WTC11 (cell line): ENCODE measurements at places on chromosomes 2 and 18.

- DNase-seq = peak; percentile 72
- 0 out of 2 replicates have a peak, but pooled peaks cover 2% of the 10 kb centered on the region for H3K36me3 ChIP-seq
- peak overlapping the region; percentile 91 for H3K27ac ChIP-seq
- H3K27me3 ChIP-seq = no peaks in the 10 kb centered on the region
- peaks cover 35% of the 10 kb centered on the region for H3K4me1 ChIP-seq
- peak overlapping the region; percentile 67 for H3K4me3 ChIP-seq
These were observed 11.4 kb downstream of the CRYGD start for GRCh38 chr2:208112969-208113368.

DNA sequence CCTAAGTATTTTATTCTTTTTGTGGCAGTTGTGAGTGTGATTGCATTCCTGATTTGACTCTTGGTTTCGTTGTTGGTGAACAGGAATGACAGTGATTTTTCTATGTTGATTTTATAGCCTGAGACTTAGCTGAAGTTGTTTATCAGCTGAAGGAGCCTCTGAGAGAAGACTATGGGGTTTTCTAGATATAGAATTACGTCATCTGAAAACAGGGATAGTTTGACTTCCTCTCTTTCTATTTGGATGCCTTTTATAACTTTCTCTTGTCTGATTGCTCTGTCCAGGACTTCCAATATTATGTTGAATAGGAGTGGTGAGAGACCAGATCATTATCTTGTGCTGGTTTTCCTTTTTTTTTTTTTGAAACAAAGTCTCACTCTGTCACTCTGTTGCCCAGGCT is 18.0 kb upstream of the NOL4 start:
- DNase-seq = no peak
- H3K27ac ChIP-seq = no peak overlapping the region
- peaks cover 7% of the 10 kb centered on the region for H3K4me1 ChIP-seq
- no peaks in the 10 kb centered on the region for H3K36me3 ChIP-seq

DNA sequence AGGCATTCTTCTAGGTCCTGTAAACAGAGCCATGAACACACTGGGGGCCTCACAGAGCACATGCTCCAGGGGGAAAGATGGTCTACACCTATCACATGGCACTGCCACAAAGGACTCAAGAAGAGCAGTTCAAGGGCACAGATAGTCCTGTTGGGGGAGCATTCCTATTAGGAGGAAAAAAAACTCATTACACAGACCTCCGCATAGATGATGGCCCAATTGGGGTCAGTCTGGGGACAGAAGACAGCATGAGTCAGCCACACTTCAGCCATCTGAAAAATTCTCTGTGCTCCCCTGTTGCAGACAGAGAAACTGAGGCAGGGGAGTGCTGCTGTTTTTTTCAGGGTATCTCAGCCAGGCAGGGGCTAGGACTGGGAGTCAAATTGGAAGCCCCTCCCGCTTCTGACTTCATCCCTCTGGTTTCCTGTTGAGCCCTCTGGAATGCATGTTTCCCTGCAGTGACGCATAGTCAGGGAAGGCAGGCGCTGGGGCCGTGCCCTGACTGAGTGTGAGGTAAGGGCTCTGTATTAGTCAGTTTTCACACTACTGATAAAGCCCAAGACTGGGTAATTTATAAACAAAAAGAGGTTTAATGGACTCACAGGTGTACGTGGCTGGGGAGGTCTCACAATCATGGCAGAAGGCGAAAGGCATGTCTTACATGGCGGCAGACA is 67.9 kb downstream of the RHOB start:
- peaks cover 2% of the 10 kb centered on the region for H3K36me3 ChIP-seq
- no peak overlapping the region for H3K4me3 ChIP-seq
- no peak for DNase-seq
- peaks cover 5% of the 10 kb centered on the region; the same call in 1 of the 2 replicates for H3K27me3 ChIP-seq
- H3K27ac ChIP-seq = no peak overlapping the region; the same call in 1 of the 2 replicates
- H3K4me1 ChIP-seq = peaks cover 11% of the 10 kb centered on the region

DNA sequence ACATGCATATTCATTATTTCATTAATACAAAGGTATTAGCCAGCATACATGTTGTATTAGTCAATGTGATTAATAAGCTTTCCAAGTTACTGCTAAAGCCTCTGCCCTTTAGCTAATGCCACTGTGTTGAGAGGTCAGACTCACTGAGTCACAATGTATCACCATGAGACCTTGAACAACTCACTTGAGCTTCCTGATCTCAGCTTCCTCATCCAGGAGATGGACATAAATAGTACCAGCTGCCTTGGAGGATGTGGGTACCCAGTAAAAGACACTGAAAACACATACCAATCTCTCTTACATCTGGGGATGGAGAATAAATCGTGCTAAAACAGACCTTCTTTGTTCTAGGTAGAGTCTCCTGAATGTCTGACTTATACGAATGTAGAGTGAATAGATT is 224.6 kb downstream of the EPHA4 start:
- H3K4me3 ChIP-seq = no peak overlapping the region
- DNase-seq = no peak
- H3K36me3 ChIP-seq = no peaks in the 10 kb centered on the region
- H3K27me3 ChIP-seq = no peaks in the 10 kb centered on the region
- H3K4me1 ChIP-seq = peaks cover 6% of the 10 kb centered on the region
- H3K27ac ChIP-seq = no peak overlapping the region

DNA sequence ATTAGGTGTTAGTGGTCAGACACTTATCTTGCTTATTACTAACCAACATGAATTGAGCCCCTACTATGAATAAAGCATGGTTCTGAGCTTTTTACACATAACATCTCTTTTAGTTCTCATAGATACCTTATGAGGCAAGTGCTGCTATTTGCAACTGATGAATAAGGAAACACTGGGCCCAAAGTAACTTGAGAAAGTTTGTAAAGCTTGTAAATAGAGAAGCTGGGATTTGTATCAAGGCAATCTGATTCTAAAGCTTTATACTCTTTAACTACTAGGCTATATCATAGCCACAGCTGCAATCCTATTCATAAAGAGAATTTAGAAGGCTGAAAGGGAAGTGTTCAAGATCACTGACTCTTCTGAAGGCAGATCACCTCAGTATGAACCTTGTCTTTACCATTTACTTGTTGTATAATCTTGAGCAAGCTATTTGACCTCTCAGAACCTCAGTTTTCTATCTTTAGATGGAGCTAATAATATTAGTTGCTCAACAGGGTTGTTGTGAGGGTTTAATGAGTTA is 60.4 kb downstream of the ABCB11 start:
- H3K27ac ChIP-seq = no peak overlapping the region
- H3K4me3 ChIP-seq = no peak overlapping the region
- DNase-seq = no peak
- H3K27me3 ChIP-seq = no peaks in the 10 kb centered on the region

GRCh38 chr2:227677928-227678327 is 11.3 kb downstream of the SCYGR5 start:
- H3K36me3 ChIP-seq = no peaks in the 10 kb centered on the region
- H3K27me3 ChIP-seq = no peaks in the 10 kb centered on the region
- H3K27ac ChIP-seq = no peak overlapping the region
- DNase-seq = no peak
- H3K4me1 ChIP-seq = no peaks in the 10 kb centered on the region
- H3K4me3 ChIP-seq = no peak overlapping the region

DNA sequence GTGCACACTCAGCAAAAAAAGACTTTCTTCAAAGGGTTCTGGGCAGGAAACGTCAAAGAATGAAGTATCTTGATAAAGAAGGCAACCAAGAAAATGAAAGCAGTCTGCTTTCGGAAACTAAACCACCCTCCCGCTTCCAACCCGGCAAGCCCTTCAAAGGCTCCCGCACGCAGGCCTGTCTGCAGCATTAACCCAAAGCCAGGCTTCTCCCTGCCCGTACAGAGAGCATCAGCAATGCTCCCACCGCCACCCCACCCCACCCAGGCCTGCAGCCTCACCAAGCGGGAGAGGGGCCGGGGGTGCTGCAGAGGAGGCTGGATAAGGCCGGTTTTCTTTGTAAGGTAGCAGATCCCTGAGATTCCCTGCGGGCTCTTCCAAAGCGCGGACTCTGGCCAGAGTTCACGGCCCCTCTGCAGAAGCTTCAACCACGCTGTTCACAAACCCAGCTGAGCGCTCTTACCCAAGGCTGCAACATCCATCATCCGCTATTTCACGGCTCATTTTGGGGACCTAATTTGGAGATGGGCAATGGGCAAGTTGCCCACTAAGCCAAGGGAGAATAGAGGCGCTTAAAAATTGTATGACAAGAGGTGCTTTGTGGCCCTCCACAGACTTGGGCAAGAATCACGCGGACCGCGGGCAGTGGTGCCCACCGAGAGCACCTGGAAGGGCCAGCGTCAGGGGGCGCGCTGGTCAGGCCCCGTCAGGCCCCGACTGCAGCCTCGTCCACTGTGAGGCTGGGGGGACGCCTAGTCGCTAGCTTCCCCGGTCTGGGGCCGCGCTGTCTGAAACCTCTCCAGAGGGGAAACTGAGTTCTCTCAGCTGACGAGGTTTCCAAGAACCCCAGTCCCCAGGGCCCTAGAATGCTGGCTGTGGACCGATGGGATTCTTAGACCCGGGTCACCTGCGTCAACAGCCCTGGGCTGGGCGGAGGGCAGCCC is 225.4 kb upstream of the ID2 start:
- no peak overlapping the region for H3K4me3 ChIP-seq
- H3K27ac ChIP-seq = no peak overlapping the region
- no peaks in the 10 kb centered on the region for H3K36me3 ChIP-seq
- no peak for DNase-seq
- no peaks in the 10 kb centered on the region for H3K27me3 ChIP-seq

DNA sequence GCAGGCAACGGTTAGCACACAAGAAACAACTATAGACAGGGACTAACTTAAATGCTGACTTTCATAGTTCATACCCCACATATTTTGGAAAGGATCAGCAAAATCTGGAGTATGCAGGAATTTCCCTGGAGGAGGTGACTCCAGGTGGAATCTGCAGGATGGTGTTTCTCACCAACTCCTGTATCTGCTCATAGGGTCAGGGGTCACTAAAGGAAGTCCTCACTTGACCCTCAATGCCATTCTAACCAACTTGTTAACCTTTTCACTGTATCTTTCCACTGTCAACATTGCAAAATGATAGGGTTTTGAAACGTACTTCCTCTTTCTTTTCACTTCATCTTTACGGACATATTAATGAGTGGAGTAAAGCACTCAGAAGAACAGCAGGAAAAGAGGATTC is 207.0 kb upstream of the CXCR4 start:
- no peak for DNase-seq
- peaks cover 59% of the 10 kb centered on the region for H3K4me1 ChIP-seq
- H3K27ac ChIP-seq = no peak overlapping the region
- H3K36me3 ChIP-seq = no peaks in the 10 kb centered on the region
- H3K27me3 ChIP-seq = no peaks in the 10 kb centered on the region
